ENCODE measurements at places on chromosomes 7 and 10. TPM values are rescaled to one million over a fixed set of nuclear protein-coding genes. Genes with fewer than 3 reads are reported as not detected.
A peak's percentile ranks its signal among the peaks of the same experiment; 100 is the strongest.

GRCh38 chr10:75402486-75403143 is 1.1 kb upstream of the ZNF503 start:
- peak overlapping the region; percentile 46 for H3K27ac ChIP-seq
- DNase-seq: peak; percentile 52

DNA sequence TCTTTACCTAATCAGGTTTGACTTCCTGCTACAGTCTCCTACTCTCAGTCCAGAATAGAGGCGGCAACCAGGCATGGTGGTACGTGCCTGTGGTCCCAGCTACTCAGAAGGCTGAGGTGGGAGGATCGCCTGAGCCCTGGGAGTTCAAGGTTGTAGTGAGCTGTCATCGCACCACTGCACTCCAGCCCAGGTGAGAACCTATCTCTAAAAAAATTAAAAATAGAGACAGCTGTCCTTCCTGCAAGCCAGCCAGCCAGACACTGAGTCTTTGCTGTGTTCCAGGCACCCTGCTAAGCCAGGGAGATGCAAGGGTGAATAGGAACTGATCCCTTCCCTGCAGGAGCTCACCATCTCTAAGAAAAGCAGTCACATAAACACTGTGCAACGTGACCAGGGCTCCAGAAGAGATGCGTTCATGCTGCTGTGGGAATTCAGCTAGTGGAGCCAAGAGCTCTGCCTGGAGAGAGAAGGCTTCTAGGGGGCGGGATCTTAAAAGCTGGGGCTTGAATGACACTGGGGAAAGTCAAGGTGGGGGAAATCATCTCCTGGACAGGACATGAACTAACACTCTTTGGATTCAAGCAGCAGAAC is 22.1 kb upstream of the SLIT1 start:
- no peaks in the 10 kb centered on the region for H3K4me1 ChIP-seq
- DNase-seq: no peak
- no peak overlapping the region for H3K4me3 ChIP-seq
- no peaks in the 10 kb centered on the region for H3K27me3 ChIP-seq
- H3K27ac ChIP-seq: no peak overlapping the region
- H3K36me3 ChIP-seq: no peaks in the 10 kb centered on the region

Gene GIMAP4
- 0.28 TPM for total RNA-seq

Gene IDI2
- total RNA-seq: not detected

DNA sequence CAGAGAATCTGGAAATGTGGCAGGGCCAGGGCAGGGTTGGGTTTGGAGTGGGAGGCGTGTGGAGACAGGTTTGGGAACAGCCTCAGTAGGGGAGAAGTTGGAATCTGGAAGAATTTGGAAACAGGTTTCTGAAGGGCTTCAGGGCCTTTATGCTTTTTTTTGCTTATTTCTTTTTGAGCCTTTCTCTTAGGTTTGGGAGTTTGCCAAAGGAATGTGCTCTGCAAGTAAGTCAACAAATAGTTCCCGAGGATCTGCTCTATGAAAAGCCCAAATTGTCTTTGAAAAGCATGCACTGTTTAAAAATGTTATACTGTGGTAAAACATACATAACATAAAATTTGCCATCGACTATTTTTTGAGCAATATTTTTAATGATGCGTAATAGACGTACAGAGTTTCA is 86.7 kb upstream of the ADRB1 start:
- H3K27ac ChIP-seq: no peak overlapping the region
- no peak for DNase-seq
- H3K27me3 ChIP-seq: no peaks in the 10 kb centered on the region
- H3K4me1 ChIP-seq: 0 out of 2 replicates have a peak, but pooled peaks cover 3% of the 10 kb centered on the region
- H3K4me3 ChIP-seq: no peak overlapping the region

Gene GDF2
- not detected for total RNA-seq

Gene GPR37
- total RNA-seq: 20.4 TPM

- H3K27ac ChIP-seq: no peak overlapping the region
- peaks cover 33% of the 10 kb centered on the region for H3K36me3 ChIP-seq
- H3K4me3 ChIP-seq: no peak overlapping the region
- no peaks in the 10 kb centered on the region for H3K4me1 ChIP-seq
- H3K27me3 ChIP-seq: no peaks in the 10 kb centered on the region
Observed at GRCh38 chr7:66642186-66642585, 13.5 kb downstream of the KCTD7 start.

- 0 out of 2 replicates have a peak overlapping the region, but pooled peaks have one; percentile 9 for H3K27ac ChIP-seq
- no peaks in the 10 kb centered on the region for H3K27me3 ChIP-seq
- no peaks in the 10 kb centered on the region for H3K36me3 ChIP-seq
- peaks cover 38% of the 10 kb centered on the region for H3K4me1 ChIP-seq
- DNase-seq: no peak
Observed at GRCh38 chr10:96493871-96494525, 19.7 kb downstream of the TLL2 start.

GRCh38 chr7:5629941-5630340 is 151.5 kb downstream of the RNF216 start:
- H3K4me3 ChIP-seq: no peak overlapping the region
- H3K36me3 ChIP-seq: peaks cover 8% of the 10 kb centered on the region
- H3K27me3 ChIP-seq: no peaks in the 10 kb centered on the region
- H3K4me1 ChIP-seq: peaks cover 62% of the 10 kb centered on the region
- H3K27ac ChIP-seq: 0 out of 2 replicates have a peak overlapping the region, but pooled peaks have one; percentile 82
- no peak for DNase-seq

Gene RSPH10B2
- total RNA-seq: 0.44 TPM

DNA sequence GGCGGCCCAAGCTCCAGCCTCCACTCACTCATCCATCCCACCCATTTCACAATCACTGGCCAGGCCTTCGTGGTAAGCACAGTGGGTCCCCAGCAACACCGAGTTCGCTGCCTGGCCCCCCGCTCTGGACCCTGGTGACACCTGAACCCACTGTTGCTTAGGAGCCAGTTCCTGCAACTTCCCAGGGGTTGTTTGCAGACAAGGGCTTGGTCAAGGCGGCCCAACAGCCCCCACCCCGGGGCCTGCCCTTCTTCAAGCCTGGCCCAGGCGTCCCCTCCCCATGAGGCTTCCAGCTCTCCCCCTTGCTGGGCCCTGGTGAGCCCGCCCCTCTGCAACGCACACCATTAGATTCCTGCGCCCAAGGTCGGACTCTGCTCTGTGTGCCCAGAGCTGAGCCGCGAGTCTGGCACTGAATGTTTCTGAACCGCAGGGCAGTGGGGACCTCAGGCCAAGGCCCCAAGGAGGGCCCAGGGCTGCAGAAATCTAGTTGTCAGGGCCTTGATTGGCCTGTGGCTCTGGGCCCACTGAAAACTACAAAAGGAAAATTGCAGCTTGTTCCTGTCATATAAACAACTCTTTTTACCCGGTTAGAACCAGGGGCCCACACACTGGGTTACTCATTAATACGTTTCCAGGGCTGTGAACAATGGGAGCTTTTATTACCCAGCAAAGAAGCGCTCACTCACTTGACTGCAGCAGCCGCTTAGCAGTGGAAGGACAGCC is 2.1 kb upstream of the COX19 start:
- peaks cover 10% of the 10 kb centered on the region for H3K36me3 ChIP-seq
- peaks cover 5% of the 10 kb centered on the region for H3K4me1 ChIP-seq
- H3K27me3 ChIP-seq: peaks cover 2% of the 10 kb centered on the region
- H3K27ac ChIP-seq: no peak overlapping the region

Gene MRLN
- total RNA-seq: not detected

All from WTC11 (cell line).